Activated naive CD8-positive, alpha-beta T cell treated with anti-CD3 and anti-CD28 coated beads, Interleukin-2, amount 10 ng/mL, durations not matched to agents 7 days and 5 days (primary cell): ENCODE measurements at places on chromosomes 2 and 18.

DNA sequence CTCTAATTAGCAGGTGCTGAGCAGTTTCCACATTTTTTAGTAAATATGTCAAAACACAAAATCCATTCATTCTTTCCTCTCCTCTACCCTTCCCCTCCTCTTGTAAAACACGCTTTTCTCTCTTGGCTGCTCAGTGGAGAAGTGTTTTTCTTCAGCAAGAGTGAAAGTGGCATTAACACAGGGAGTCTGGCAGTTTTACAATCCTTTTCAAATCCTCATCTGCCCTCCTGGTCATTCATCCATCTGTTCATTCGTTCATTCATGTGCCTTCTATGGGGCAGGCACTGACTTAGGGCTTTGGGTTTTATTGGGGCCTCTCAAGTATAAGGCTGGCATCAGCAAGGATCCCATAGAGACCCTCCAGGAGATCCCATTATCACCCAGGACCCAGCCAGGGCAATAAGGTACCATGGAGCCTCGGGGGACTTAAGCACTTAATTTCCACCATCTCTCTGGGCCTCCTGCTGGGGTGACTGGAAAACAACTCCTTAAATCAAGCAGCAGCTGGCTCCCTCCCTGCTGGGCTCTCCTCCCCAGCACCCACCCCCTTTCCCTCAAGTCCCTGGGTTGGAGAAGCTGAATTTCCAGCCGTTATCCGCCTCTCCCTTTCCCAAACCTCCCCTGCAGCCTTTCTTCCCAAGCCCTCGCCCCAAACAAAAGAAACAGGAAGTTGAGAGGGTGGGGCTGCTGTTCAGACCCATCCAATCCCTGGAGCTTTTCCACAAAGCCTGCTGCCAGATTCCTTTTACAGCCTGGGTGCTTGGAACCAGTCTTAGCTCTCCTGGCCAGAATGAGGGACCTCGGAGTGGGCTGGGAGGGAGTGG lies 32.6 kb downstream of the MARCHF4 start:
- DNase-seq: no peak

DNA sequence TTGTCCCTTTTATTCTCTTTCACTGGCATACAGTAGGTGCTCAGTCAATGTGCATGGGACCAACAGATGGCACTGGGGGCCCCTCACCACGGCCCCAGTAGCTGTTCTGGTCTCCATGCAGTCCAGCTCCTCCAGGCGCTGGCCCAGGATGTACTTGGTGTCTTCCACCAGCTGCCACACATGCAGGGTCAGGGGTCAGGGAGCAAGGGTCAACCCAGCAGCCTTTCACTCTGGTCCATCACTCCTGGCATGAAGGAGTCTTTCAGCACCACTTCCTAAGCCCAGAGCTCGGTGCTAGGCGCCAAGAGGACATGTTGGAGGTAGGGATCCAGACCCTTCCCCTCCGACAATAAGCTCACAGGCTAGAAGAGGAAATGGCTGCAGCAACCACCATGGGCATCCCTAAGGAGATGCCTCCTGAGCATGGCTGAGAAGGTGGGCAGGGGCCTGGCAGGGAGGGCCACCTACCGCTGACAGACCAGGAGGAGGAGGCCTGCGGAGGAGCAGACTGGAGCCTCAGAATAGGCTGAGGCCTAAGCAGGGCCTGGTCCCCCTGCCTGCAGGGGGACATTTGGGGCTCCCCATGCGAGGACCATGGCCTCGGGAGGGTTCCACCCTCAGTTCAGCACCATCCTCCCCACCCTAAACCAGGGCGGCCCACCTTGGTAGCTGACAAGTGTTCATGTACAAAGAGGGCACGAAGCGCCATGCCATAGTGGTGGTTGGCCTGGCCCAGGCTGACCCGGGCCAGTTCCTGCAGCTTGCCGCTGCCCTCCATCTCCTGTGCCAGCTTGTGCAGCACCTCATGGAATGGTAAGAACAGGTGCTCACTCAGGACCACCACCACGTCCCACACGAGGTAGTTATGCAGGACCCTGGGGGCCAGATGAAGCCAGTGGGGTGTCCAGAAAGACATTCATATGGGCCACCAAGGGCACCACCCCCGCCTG lies 10.2 kb downstream of the ALPG start:
- DNase-seq: no peak

DNA sequence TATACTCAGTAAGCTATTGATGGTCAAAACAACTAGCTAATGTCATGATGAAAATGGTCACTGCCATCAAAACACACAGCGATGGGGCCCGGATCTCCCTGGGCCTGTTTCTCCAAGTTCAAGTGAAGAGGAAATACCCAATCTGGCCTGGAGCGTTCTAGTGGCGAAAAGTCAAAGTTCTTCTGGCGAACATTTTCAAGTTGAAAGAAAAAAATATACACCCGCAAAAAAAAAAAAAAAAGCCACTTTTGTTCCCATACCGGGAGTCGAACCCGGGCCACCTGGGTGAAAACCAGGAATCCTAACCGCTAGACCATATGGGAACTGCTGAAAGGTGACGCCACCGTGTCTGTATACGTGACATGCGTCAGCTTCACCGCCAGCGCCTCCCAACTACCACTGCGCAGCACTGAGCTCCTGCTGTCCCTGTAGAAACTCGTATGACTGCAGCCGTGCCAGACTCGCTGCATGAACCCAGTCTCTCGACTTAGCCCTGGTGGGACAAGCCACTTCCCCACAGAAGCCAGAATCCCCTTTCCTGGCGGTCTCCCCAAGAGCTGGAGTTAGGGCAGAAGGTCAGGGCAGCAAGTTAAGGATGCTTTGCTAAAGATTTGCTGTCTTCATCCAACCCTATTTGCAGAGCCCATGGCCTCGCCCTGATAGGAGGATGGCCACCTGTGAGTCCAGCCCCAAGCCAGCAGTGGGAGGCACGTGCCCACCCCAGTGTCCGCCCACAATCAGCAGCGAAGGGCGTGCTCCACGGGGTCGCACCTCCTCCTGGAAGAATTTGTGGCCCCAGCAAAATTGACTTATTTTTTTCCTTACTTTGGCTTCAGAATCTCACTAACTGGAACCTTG lies 5.6 kb upstream of the IMP4 start:
- DNase-seq: no peak

- no peak for DNase-seq
These were observed 49.2 kb downstream of the MYOM1 start for GRCh38 chr18:3170441-3171161.

DNA sequence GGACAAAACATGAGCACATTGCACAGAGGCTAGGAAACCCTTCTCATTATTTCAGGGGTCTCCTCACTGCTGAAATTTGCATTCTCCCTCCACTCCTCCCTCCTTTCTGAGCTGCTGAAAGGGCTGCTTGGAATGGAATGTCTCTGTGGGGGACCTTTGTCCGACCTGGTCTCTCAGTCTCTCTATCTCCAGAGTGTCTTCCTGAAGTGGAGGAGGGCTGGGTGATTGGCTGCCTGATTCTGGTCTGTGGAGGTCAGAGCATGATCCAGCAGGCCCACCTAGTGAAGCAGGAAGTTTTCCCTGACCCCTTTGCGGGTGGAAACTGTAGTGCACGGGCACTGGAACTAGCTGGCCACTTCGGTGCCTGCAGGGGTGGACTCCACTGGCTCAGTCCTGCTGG lies 560.5 kb upstream of the HS6ST1 start:
- DNase-seq: no peak

DNA sequence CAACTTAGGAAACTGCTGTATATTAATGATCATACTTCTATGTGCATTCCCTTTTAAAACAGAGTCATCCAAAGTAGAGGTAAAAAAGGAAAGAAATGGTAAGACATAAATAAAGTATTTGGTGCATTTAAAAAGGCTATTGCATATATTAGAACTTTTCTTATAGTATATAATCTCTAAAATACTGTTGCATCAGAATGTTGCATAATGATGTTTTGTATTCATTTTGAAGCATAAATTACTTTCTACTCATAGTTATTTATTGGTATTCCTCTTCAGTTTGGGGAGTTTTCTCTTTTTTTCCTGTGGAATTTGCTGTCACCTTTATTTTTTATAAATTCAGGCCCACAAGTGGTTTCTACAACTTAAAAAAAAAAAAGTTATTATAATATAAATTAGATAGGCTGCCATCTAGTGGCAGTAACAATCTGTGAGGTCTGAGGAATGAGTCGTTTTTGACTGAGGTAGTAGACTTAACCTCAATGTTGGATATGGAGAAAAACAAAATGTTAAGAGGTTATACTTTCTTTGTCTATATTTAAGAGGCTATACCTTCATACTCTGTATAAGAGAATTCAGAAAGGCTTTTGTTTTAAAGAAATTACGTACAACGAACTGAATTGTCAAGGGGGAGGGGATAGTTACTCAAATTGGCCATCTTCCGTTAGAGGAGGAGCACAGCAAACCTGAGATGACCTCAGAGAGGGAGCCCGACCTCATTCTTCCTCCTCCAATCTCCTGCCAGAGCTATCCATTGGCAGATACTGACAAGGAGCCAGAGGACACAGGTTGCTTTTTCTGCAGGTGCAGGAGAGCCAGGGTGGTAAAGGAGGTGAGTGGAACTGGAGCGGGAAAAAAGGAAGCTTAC lies 23.8 kb downstream of the ANKAR start:
- DNase-seq: no peak

DNA sequence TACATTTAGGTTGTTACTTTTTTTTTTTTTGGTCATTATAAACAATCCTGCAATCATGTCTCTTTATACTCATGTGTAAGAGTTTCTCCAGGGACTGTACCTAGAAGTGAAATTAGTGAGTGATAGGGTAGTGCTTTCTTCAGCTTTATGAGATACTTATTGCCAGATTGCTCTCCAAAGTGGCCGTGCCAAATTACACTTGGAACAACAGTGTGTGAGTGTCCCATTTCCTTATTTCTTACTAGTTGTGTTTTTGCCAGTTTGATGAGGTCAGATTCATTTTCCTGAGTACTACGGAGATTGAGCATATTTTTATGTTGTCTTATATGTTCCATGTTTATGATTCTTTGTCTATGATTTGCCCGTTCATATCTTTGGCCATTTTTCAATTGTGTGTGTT lies 39.2 kb downstream of the GALNT1 start:
- no peak for DNase-seq

GRCh38 chr2:223586261-223586660 lies 15.9 kb downstream of the SCG2 start:
- no peak for DNase-seq

DNA sequence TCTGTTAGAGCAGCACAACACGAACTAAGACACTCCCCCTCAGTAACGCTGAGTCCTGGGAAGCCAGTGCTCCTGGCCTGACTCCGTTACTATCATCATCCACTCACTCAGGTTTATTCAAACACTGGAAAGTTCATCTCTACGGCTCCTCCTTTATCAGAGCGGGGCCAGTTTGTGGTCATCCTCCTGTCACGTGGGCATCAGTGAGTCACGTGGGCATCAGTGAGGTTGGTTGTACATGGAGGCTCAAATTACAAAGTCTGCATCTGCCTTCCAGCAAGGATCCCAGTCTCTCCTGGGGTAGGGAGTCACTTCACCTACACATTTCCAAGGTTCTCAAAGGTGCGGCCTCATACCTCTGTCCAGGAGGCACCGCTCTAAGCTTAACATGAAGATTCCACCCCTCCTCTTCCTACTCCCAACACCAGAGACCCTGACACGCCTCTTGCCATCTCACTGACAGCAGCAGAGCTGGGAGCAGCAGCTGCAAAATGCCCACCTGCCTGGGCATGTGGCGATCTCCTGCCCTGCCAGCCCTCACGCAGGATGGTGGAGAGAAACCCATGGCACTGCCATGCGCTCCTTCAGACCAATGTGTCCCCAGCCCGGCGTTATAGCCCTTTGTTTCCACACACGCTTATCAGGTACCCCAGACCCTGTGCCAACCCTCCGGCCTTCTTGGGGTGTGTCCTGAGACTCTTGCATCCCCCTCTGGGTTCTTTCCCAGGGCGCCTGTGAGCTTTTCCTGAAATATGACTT lies 99.2 kb upstream of the PTPRM start:
- no peak for DNase-seq

DNA sequence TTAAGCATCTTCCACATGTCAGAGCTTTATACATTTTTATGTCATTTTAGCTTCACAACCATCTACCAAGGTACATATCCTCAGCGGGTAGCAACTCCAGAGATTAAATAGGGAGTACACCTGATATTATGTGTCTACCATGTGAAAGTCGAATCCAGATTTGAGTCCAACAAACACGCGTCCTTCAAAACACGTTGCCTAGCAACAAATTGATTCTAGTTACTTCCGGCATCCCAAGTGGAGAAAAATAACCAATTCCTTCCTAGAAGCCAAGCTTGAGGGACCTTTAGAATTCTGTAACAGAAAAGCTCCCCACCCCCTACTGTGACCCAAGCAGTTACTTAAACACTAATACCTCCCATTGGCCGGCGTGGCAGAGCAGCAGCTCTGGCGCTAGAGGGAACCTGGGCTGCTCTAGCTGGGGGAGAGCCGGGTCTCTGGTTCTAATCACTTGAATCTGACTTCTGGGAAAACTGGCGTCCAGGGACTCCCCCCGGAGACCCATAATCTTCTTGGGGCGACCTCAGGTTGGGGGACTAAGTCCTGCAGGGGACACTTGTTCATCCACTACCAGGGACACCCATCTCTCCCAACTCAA lies at the start of gene ERICH2:
TSS of gene ERICH2 (plus strand) at position 371 of the 598 bp plus-strand sequence. CDS start 304 bp downstream, outside the sequence.
- no peak for DNase-seq

- no peak for DNase-seq
These were observed 3.0 kb upstream of the HS1BP3 start for GRCh38 chr2:20653695-20654534.

DNA sequence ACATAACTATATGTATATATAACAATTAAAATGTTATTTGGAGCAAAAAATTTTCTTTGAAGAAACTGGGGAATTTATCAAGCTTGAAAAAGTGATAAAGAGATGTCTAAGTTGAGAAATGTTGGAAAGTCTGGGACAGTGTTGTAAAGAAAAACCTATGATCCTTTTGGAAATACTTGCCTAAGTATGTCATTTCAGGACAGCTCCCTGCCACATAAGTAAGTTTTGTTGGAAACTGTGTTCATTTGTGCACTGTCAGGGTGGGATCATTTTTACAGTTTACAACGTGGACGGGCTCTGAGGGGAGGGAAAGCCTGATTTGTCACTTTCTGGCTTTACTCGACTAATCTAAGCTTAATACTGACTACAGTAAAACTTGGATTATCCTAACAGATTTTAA lies 10.4 kb upstream of the COL3A1 start:
- DNase-seq: no peak

DNA sequence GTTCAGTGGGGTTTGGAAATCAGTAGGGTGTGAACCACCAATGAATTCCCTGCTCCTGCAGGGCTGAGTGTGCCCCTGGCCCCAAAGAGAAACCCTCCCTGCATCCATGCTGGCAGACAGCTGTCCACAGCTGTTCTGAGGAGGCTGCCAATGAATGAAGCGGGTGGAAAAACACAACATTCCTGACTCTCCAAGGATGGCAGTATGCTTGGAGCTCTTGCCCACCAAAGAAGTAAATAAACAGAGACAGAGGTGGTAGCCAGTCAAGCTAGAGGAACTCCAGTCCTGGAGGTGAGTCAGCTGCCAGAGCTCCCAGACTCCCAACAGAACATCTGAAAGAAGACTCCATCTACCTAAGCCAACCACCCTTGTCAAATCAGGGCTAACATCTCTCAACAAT lies 6.2 kb downstream of the ZBTB7C start:
- no peak for DNase-seq

- DNase-seq: no peak
These were observed 99.3 kb downstream of the SPTBN1 start for GRCh38 chr2:54555318-54555837.
